ENCODE measurements at places on chromosomes 2 and 18.

- peak; percentile 12 for DNase-seq
These were observed 580.0 kb downstream of the RNF144A start for GRCh38 chr2:7497178-7497577.

- peak; percentile 7 for DNase-seq
These were observed 91.7 kb upstream of the TGIF1 start for GRCh38 chr18:3358310-3358709.

- no peak for DNase-seq
These were observed 192.6 kb upstream of the MYT1L start for GRCh38 chr2:2523461-2524347.

- DNase-seq: no peak
These were observed 50.6 kb downstream of the ANKMY1 start for GRCh38 chr2:240507060-240507777.

GRCh38 chr2:120066800-120067547, 54.1 kb downstream of the EPB41L5 start:
- no peak for DNase-seq

DNA sequence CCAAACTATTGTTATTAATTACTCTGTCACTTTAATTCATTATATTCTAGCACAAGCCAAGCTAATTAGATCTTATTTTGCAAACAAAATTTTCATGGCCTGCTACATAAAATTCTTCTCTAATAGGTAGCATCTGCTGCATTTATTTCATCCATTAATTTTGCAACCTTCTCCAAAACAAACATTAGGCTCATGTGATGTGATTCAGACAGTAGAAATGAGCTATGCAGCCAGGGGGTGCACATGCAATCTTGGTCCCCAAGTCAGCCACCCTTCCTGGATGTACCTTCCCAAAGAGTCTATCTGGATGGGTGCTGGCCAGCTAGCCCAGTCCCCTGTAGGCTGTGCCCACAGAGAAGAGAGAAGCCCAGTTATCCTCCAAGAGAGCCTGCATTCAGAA, 242.1 kb upstream of the OSR1 start:
- no peak for DNase-seq

GRCh38 chr18:36446059-36446458, 148.5 kb downstream of the FHOD3 start:
- DNase-seq: no peak

GRCh38 chr2:218882866-218883366, 2.3 kb downstream of the WNT10A start:
- peak; percentile 53 for DNase-seq

GRCh38 chr2:25041307-25041927, 459 bp upstream of the EFR3B start:
- DNase-seq: peak; percentile 42

DNA sequence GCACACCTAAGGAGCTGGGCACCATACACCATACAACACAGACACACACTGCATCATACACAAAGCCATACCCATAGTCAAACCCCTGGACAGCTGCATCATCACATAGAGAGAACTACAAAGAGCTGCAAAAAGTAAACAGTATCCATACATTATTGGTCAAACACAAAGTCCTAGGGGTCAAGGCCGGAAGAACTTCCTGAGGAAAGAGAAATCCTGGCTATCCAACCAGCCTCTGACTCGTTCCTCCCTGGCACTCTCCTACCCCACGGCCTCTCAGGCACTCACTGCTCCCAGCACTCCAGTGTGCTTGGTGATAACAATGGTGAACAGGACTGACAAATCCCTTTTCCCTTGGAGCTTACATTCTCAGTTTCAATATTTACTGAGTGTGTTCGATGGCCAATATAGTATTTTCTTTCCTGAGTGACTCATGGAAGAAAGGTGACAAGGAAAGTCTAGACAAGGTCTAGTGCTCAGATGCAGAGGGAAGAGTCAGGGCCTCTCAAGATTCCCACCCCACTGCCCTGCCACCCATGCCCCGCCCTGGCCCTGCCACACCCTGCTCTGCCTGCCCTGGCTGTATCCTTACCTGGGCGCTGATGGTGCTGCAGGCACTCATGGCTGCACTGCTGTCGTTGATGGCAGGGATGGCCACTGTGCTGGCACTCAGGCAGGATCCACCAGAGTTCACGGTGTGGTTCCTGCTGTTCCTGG, 3.4 kb downstream of the CFAP65 start:
- DNase-seq: no peak

DNA sequence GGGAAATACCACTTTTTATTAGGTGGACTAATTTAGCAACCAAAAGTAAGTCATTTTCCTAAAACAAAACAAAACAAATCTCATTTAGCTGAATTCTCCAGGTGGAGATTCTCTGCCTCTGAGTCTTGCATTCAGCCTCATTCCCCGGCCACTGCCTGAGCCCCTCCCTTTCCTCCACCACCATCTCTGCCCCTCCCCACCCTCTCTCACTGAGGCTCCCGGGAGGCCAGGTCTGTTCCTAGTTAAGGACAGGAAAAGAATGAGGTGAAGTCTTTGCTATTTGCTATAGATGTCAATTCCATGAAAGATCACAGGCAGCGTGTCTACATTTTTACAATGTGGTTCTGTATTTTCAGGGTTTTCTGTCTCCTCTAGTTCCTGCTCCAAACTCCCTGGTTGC, 83.0 kb upstream of the SOX11 start:
- DNase-seq: no peak

DNA sequence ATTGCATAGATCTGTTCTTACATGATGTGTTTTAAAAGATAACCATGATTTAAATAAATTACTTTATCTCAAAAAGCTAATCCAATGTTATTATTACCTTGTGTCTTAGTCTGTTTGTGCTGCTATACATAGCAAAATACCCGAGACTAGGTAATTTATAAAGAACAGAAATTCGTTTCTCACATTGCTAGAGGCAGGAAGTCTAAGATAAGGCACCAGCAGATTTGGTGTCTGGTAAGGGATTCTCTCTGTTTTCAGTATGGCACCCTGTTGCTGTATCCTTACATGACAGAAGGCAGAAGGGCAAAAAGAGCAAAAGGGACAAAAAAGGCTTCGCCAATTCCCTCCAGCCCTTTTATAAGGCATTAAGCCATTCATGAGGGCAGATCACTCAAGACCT, 533.9 kb downstream of the PARD3B start:
- DNase-seq: no peak

- no peak for DNase-seq
These were observed 87.0 kb downstream of the ST6GAL2 start for GRCh38 chr2:106798826-106799552.

- DNase-seq: no peak
These were observed 74.9 kb downstream of the GPD2 start for GRCh38 chr2:156511122-156511521.

DNA sequence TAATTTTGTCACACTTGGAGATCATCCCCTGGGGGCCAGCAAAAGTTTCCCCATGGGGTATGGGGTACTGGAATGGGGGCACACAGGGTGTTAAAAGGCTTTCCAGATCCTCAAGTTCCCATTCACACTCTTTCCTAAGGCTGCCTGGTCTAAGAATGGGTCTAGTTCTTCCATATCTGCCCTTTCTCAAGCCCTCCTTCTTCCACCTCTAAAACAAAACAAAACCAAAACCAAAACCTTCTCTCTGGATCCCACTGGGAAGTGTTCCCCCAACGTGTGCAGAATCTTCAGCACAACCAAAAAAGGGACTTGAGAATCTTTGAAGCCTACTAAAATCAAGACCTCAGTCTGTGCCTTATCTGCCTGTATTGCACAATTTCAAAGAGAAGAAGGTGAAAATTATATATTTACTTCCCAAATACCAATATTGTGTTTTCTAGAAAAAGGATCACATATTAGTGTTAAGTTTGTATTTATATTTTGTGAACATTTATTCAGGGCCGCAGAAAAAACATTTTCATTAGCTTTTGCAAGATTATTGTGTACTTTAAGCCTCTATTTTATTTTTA, 207.2 kb upstream of the TCF4 start:
- DNase-seq: no peak

DNA sequence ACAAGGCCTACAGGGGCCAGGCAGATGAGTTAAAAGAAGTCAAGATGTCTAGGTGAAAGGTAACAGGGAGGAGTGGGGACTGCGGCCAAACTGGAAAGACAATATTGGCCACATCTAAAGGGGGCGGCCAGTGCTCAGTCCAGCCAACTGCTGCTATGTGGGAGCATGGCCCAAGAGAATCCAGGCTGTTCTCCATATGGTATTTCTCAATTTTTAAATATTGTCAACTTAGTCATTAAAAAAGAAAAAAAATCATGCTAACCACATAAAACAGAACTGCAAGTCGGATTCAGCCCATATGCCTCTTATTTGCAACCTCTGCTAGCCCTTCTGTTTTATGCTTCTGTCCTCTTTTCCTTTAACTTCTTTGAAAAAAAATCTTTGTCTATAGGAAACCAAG, 14.8 kb downstream of the TRABD2A start:
- DNase-seq: peak; percentile 39

DNA sequence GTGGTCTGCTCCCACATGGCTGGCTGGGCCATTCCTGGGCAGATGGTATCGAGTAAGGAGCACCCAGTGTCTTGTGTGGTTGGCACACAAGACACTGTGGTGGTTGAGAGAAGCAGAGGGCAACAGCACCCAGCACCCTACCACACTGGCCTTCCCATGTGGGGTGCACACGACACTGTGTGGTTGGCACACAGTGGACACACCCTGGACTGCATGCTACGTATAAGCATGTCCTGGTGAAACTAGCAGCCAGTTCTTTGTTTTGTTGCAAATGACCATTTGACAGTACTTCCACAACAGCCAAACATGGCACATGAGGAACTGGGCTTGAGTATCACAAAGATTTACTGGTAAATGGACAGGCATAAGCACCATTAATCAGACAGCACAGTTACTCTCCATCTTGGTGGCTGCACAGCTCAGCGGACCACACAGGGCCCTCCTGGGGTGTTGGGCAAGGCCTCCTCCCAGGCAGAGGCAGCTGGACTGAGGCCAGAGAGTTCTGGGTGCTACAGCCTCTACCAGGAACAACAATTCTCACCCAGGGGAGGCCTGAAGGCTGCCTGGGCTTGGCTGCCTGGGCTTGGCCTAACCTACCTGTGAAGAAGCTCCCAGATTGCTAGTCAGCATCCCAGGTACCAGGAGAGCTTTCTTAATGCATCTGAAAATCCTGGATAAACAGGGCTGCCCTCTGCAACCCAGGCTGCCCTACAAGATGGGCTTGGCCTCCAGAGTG, 59.3 kb upstream of the ALPP start:
- no peak for DNase-seq

DNA sequence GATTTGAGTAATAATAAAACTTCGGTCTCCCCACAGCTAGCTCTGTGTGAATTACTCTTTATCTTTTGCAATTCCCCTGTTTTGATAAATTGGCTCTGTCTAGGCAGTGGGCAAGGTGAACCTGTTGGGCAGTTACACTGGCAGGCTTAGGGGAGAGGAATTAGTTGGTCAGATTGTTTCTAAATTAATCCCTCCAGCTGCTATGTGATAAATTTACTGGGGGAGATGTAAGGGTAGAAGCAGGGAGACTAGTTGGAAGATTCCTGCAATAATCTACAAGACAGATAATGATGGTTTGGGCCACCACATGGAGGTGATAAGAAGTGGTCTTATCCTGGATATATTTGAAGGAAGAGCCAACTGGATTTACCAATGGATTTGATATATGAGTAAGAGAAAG, 118.5 kb upstream of the TACR1 start:
- DNase-seq: no peak

DNA sequence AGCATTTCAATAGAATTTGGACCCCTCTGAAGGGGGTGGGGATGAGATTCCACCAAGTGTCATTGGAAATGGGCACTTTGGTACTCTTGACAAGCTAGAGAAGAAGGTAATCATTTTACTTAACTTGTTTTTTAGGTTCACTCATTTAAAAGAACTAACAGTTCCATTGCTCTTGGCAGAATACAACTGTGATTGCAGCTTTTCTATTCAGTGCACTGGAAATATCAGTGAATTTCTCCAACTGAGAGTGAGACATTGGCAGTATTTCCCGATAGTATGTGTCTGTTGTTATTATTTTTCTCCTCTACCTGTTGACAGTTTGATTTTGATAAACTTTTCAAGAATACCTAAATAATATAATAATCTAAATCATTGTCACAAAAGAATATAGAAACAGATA, 1356.7 kb upstream of the NXPH2 start:
- no peak for DNase-seq

DNA sequence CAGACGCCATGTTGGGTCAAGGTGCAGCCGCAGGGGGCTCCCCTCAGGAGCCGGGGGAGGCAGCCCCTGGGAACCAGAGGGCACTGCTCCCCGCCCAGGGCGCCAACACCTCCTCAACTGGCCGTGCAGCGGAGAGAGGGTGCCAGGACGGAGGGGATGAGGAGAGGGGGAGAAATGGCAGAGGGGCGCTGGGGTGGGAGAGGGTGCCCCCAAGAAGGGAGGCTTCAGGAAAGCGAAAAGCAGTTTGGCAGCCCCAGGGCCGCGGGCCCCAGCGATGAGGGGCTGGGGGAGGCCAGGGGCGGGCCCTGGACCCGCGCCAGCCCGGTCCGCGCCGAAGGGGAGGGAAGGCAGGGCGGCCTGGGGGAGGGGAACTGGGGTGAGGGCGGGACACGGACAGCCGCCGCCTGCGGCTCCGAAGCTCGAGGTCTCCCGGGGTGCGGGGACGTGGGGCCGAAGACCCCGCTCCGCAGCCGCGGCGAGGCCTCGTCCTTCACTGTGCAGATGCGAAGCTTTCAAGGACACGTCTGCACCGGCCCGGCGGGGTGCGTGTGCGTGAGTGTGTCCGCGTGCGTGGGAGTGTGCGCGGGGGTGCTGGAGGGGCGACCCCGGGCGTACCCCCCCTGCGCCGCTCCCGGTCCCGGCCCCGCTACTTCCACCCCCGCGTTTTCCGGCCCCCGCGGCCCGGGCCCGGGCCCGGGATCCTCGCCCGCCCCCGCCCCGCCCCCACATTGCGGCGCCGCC, 1.4 kb downstream of the DNMT3A start:
- no peak for DNase-seq

Data from AG08395 (cell line).